ENCODE measurements at places on chromosomes 2 and 18.

- no peak for DNase-seq
Measured at GRCh38 chr2:238449909-238450417, 23.2 kb downstream of the ASB1 start.

DNA sequence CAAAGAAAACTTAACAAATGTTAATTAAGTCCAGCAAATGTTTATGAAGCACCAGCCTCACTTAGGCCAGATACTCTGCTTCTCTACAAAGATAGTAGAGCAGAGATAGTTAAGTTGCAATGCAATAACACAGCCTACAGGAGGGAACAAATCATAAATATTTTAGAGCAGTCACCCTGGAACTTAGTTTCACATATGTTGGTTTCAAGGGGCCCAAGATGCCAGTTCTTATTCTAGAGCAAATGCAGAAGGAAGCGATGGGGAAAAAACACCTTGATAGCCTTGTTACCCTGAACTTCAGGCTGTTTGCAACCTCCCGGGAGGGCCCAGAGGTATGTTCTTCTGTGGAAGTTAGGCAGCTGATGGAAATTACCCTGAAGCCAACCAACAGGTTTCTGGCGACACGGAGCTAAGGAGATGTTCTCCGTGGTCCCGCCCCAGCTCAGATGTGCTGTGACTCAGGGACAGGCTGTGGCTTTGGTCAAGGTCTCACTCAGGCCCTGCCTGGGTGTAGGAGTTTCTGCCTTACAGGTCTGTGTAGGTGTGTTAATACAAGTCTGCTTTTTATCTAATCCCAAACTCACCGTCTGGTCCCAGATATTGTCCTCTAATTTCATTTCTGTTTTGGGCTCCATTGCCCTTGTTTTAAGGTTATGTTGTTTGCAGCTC, 3.8 kb downstream of the CTIF start:
- no peak for DNase-seq

GRCh38 chr18:12991821-12992179, 638 bp downstream of the CEP192 start:
- no peak for DNase-seq

- DNase-seq, result no peak
Measured at GRCh38 chr18:11736656-11737055, 47.6 kb downstream of the GNAL start.

- DNase-seq, result peak; percentile 27
Measured at GRCh38 chr2:23351388-23352141, 33.4 kb upstream of the KLHL29 start.

DNA sequence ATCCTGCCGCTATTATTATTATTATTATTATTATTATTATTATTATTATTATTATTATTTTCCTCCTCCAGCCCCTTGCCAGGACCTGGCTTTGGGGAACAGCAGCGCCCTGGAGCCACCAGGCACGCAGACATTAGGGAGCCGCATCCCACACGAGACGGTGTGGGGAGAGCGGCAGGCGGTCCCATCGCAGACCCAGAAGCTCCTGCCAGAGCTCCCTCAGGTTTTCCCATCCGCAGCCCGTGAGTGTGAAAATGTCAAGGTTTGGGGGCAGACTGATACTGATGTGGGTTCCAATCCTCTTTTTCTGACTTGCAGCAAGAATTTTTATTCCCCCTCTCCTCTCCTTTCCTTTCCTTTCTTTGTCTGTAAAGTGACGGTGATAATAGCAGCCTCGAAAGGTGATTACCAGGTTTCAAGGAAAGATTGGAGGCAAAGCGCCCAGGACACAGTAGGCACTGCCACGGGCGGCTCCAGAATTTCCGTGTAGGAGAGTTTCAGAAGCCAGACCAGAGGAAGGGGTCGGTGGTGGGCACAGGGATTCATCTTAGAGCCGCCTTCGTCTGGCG, 816 bp downstream of the SCTR start:
- DNase-seq, result no peak

GRCh38 chr18:23588836-23589560, 2.7 kb upstream of the NPC1 start:
- DNase-seq, result no peak

DNA sequence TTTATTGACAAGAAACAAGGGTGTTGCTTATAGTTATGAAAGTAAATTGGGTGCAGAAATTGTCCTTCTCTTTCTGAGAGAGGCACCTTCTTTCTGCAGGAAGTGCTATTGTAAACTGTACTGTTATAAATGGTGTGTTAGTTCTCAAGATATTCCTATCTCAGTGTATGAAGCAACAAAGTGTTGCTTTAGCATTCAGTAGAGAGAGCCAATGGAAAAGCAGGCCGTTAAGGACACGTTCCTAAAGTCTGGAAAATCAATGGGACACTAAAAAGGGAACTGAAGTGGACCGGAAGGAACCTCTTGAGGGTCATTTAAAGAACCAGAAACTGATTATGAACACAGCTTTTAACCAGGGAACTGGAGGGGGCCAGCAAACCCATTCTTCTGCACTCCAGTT, 510.0 kb upstream of the ZEB2 start:
- no peak for DNase-seq

DNA sequence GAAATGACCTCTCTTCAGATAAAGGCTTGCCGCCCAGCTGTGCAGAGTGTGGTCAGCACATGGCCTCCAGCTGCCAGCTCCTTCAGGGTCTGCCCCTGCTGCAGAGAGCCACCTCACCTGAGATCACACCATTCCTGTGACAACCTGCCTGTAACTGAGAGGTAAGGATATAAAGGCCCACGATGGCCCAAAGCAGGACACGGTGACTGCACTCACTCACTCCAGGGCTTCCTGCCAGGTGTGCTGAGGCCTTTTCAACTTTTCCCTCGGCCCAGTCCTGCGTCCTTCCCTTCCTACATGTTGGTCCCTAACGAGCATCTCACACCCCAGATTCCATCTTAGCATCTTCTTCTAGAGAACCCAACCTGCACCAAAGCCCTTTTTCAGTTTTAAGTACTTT, 36.2 kb downstream of the ANKRD44 start:
- DNase-seq, result no peak

DNA sequence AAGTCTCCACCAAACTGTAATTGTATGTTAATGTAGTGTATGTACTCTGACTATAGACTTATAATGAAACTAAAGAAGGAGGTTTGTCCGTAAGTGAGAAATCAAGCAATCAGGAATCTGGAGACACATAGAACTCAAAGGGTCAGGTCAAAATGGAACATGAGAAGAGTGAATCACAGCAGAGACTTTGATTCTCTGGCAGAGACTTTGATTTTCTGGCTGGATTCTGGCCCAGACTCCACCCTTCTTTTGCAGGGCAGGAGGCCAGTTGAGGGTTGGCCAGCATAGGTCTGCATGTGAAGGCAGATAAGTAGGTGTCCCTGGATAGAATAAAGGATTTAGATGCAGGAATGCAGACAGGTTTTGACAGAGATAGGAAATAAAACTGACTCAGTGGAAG, 11.0 kb upstream of the NCKAP5 start:
- no peak for DNase-seq

- DNase-seq, result no peak
Measured at GRCh38 chr2:71943238-71944182, 204.2 kb downstream of the CYP26B1 start.

DNA sequence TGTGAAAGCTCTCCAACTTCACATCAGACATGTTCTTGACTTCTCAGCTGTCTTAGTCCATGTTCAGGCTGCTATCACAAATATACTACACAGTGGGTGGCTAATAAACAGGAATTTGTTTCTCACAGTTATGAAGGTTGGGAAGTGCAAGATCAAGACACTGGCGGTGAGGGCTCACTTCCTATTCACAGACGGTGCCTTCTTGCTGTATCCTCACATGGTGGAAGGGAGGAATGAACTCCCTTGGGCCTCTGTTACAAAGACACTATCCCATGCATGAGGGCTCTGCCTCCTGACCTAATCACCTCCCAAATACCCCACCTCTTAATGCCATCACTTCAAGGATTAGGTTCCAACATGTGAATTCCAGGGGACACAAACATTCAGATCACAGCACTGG, 9.7 kb downstream of the UXS1 start:
- DNase-seq, result no peak

DNA sequence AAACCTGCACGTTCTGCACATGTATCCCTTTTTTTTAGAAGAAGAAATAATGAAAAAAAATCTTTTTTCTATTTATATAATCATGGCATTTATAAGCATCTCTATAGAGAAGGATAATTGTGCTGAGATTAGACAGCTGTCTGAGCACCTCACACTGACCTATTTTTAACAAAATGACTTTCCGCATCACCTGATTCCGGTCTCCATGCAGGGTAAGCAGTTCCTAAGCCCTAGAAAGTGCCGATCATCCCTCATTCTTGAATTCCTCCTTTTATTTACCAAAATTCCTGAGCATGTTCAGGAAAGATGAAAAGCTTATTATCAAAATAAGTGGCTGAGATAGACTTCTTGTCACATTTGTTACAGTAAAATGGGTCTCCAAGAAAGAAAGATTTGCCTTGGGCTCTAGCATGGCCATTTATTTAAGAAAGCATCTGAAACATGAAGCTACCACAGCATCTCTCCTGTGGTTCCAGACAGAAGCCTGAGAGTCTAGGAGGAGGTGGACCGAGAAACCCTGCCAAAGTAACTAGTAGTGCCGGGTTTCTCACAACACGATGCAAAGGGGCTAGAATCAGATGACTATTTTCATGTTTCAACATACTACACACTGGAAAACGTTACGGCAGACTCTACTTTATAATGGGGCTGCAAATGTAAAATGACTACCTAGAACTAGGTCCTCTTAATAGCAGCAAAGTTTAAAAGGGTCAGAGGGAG, 670 bp downstream of the GKN1 start:
- no peak for DNase-seq

DNA sequence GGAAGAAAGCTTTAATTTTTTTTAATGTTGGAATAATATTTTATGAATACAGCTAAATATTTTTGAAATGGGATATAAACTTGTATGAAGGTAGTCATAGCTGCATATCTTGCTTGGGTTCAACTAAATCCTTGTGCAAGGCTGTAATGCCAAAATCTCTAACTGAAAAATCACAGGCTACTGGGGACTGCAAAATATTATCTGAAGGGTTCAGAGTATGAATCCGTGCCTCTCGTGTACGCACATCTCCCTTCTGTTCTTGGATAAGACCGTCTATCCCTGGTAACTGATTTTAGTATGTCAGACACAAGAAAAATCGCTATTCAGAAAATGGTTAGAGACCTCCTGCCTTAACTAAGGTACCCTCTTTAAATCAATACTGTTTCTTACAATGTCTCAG, 71.8 kb downstream of the ACVR1 start:
- DNase-seq, result no peak

DNA sequence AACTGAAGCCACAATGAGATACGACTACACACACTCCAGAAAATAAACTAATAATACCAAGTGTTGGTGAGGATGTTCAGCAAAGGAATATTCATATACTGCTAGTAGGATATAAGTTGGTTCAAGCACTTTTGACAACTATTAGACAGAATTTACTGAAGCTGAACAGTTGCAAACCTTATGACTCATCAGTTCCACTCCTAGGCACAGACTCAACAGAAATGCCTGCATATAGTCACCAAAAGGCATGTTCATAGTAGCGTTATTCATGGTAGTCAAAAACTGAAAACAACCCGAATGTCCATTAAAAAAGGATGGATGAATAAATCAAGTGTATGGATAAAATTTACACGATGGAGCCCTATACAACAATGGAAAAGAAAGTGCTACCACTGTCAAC, 232.0 kb downstream of the ANAPC1 start:
- no peak for DNase-seq

DNA sequence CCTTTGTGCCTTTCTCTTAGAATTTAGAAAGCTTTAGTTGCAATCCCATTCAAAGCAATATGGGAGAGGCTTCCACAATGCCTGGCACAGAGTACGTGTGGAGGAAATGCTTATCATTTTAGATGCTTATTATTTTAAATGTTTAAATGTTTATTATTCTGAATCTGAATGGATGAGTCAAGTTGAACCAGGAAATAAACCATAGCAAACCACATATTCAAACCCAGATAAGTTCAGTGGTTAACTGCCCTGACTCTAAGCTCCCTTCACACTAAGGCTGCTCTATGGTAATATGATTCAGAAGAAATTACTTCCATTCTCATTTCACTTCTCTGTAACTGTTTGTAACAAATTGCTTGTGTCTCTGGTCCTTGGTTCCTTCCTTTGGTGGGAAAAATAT, 5.2 kb upstream of the PPP4R1 start:
- DNase-seq, result no peak

- DNase-seq, result no peak
Measured at GRCh38 chr2:65630643-65631042, 198.2 kb upstream of the SPRED2 start.

DNA sequence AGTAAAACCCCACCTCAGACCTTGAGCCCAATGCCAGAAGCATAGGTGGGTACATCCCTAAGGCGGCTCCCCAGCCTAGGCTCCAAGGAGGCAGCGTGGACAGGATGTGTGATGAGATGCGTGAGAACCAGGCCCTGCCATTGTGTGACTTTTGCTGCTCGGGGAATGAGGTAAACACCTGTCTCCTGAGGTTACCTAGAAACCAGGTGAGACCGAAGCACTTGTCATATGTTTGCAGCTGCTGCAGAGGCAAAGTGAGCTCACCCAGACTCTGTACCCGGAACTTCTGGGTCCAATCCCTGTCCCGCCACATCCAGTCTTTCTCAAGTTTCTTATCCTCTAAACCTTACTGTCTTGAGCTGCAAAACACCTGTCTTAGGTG, 3.4 kb downstream of the FBLN7 start:
- no peak for DNase-seq

DNA sequence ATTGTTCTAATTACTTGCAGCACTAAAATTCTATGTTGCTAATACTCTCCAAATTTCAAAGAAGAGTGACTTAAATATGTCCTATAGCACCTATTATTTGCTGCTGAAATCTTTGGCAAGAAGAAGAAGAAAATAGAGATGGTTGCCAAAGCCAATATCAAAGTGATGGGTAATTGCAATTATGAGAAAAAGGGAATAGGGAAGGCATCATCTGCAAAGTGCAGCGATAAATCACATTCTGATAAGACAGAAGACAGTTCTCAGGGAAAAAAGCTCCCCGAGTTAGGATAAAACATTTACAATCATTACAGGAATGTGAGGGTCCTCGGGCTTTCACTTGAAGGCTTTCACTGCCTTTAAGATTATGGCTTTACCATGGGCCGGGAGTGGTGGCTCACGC, 72.1 kb upstream of the RASGRP3 start:
- no peak for DNase-seq

DNA sequence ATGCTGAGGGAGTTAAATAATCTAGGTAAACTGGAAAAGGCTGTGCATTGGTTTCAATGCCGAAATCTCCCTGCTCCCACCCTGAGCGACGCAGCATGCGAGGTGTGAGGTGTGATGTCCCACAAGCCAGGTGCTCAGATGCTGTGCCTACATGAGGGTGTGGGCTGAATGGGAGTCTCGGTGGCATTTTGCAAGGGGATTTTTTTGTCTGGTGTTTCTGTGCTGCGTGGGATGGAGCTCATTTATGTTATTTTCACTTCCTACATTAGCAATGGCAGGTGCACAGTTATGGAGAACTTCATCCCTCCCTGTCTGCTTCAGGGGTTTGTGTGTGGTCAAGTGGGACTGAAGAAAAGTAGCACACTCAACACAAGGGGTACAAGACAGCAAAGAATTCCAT, 110.2 kb upstream of the CCDC68 start:
- no peak for DNase-seq

GRCh38 chr2:197538412-197538811, 22.5 kb downstream of the MOB4 start:
- DNase-seq, result no peak
